ENCODE measurements at places on chromosomes 13 and 19.
A peak's percentile ranks its signal among the peaks of the same experiment; 100 is the strongest.

GRCh38 chr19:12938779-12939601 lies 581 bp downstream of the CALR start:
- peak; percentile 53 for DNase-seq

- no peak for DNase-seq
These were observed 49.1 kb downstream of the LMO7 start for GRCh38 chr13:75685239-75685697.

DNA sequence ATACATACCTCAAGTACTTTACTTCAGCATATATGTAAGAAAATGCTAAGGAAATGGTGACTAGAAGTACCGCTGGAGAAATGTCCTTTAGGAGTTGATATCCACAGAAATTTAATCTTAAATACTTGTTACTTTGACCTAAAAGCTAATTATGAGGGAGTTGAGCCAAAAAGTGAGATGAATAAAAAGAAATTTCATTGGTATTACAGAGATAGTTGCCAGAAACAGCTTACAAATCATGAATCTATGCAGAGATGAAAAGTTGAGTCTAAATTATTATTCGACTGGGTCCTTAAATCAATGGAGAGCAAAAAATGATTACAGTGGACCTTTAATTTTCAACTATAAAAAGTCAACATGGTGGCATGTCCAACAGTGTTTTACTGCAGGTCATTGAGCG lies 160.9 kb downstream of the MZT1 start:
- DNase-seq: no peak

DNA sequence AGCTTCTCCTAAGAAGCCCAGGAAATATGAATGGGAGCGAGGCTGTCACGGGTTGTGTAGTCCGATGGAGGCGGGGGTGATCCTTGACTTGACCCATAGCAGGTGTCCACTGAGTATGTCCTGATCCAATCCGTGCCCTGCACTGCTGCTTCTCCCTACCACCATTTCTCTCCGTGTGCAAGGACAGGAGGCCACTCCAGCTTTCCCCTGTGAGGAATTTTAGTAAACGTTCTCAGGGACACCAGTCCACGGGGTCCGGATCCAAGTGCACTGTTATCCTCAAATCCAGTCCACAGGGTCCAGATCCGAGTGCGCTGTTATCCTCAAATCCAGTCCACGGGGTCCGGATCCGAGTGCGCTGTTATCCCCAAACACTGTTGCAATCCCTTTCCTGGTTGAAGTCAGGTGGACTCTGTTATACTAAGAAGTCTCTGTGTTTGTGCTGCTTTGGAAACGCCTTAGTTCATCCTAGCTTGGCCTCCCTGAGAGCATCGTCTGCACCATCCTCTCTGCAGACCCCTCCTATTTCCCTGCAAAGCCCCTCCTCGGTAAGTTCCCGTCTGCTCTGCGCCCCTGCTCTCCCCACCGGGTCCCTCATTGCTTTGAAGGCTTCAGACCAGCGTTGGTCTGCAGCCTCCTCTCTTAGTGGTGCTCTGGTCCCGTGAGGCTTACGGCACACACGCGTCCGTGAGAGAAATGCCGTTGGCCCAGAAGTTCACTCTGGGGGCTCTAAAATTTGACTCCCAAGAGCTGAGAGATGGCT lies 303.5 kb downstream of the TEX29 start:
- DNase-seq: no peak

DNA sequence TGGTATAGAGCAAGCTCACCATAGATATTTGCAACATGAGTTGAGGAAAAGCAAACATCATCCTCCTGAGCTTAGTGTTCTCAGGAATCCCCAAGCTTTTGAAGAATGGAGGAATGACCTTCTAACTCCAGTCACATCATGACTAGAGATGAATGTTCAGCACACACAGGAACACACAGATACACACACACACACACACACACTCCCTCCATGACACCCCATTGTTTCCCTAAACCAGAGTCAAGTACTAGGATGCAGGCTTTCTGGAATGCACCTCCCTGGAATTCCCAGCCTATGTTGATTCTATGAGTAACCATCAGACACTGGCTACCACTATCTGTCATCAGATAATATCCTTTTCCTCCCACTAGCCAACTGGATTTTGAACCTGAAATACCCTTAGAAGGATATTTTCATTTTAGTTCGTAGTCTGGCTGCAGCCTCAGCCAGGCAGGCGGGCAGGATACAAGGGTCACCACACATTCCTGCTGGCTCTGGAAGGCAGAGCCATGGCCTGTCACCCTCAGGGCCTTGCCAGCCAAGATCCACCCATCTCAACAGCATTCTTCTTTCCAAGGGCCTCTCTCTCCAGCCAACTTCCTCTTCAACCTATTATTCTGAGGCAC lies 162.4 kb downstream of the FOXO1 start:
- DNase-seq: no peak

- no peak for DNase-seq
These were observed 289.2 kb upstream of the PCDH9 start for GRCh38 chr13:67519356-67519755.

DNA sequence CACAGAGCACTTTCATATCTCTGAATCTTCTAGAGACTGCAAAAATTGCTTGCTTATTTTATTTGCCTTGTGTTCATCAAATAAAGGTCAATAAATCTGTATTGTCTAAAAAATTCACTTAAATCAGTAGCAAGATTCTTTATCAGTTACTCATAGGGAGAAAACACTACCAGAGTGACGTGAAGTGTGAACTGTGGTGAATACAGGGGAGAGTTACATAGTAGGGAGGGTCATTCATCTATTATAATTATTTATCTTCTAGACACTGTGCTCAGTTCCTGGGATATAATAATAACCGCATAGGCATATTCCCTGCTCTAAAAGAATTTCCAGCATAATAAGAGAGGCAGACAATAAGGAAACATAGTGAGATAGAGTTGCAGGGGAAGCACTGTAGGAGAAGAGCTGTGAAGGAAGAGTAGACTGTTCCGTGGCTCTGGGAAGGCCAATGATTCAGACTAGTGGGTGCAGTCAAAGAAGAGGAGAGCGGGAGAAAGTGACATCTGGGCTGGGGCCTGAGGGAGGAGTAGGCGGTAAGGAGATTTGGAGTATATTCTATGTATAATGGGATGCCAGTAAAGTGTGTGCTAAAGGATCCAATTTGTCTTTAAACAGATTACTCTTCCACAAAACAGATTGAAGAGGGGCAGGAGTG lies 84.0 kb upstream of the TDRD3 start:
- DNase-seq: peak; percentile 28

GRCh38 chr19:47518139-47518538 lies 3.3 kb upstream of the NAPA start:
- DNase-seq: no peak

DNA sequence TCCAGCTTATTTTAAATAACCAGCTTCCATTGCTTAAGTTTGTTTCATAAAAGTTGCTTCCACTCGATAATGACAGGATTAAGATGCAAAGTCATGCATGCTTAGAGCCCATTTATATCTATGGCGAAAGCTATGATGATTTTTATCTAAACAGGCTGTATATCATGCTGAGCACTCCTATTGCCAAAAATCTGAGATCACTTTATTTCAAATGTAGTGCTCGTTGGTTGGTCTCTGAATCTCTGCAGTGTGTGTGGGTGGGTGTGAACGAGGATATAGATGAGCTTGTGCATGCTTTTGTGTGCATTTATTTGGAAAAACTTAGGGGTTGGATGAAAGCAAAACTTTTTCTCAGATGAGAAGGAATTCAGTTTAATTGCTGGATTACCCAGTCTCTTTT lies 27.0 kb upstream of the ARGLU1 start:
- DNase-seq: no peak

DNA sequence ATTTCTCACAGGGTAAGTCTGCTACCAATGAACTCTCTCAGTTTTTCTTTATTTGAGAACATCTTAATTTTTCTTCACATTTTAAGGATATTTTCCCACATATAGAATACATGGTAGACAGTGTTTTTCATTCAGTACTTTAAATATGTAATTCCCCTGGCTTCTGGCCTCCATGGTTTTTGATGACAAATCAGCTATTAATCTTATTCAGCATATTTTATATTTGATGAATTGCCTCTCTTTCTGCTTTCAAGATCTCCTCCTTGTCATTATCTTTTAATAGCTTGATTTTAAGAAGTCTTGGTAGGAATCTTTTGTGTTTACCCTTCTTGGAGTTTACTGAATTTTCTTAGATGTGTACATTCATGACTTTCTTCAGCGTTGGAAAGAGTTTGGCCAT lies 27.6 kb downstream of the TNFSF13B start:
- no peak for DNase-seq

GRCh38 chr19:45768984-45769782 lies at the start of gene SIX5:
Gene SIX5 (minus strand): TSS chr19:45769252. CDS start chr19:45768844, 408 bp downstream.
- DNase-seq: peak; percentile 96

GRCh38 chr13:82698941-82699340 lies 1183.3 kb downstream of the SLITRK1 start:
- no peak for DNase-seq

DNA sequence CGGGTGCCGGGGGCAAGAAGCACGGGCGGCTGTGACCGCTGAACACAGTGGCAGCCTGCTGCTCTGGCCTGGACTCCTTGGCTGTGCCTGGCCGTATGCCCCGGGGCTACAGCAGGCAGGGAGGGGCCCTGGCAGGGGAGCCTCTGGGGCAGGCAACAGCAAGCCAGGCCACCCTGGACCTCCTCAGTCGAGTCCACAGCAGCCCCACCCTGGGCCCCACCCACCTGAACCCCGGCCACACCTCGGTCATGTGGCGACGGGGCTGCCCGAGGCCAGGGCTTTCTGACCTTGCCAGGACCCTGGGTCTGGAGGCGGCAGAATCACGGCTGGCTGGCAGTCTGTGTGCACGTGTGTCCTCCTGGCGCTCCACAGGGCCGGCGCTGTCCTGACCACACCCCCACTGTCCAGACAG lies 8.7 kb downstream of the CILP2 start:
- DNase-seq: no peak

GRCh38 chr13:110714797-110715394 lies 1.4 kb downstream of the ING1 start:
- peak; percentile 79 for DNase-seq

GRCh38 chr13:77417897-77418296 lies 91.0 kb upstream of the MYCBP2 start:
- no peak for DNase-seq
